ENCODE measurements at places on chromosomes 6 and 20.

DNA sequence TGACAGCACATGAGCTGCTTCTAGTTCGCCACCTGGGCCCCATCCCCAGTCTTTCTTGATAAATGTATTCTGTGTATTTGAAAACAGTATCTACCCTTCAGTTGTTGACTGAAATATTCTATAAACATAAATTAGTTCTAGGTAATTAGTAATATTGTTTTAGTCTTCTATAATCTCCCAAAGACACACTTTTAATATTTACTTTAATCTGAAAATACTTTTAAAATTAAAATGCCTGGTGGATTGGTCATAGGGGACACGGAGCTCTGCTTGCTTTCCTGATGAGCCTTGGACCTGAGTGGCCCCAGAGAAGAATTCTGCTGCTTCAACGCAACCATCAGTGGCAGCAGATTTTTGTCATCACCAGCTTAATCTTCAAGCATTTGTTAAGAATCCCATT lies 234.5 kb downstream of the THBS2 start:
- no peak for DNase-seq

GRCh38 chr6:100257793-100258395 lies 206.8 kb downstream of the SIM1 start:
- no peak for DNase-seq

- DNase-seq, result no peak
Observed at GRCh38 chr6:161837854-161838253, 564.0 kb upstream of the AGPAT4 start.

- no peak for DNase-seq
Observed at GRCh38 chr6:15553736-15554294, 109.0 kb downstream of the DTNBP1 start.

GRCh38 chr6:117440706-117441525 lies 15.2 kb upstream of the ROS1 start:
- no peak for DNase-seq

DNA sequence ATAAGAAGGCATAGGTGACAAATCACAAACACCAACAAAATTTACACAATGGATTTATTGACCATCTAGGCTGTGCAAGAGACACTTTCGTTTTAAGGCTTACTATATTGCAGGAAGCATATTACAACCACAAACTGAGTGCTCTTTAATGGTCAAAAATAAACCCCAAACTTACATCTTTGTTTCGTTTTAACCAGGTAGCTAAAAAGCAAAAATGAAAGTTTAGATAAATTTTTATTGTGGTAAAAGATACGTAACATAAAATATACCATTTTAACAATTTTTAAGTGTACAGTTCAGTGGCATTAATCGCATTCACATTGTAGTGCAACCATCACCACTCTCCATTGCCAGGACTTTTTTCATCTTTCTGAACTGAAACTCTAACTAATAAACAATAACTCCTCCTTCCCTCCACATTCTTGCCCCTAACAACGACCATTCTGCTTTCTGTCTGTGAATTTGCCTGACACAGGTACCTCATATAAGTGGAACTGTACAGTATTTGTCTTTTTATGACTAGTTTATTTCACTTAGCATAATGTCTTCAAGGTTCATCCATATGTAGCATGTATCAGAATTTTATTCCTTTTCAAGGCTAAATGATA lies 32.3 kb upstream of the DUSP22 start:
- no peak for DNase-seq

- DNase-seq, result no peak
Observed at GRCh38 chr20:50838707-50839385, 44.0 kb downstream of the BCAS4 start.

DNA sequence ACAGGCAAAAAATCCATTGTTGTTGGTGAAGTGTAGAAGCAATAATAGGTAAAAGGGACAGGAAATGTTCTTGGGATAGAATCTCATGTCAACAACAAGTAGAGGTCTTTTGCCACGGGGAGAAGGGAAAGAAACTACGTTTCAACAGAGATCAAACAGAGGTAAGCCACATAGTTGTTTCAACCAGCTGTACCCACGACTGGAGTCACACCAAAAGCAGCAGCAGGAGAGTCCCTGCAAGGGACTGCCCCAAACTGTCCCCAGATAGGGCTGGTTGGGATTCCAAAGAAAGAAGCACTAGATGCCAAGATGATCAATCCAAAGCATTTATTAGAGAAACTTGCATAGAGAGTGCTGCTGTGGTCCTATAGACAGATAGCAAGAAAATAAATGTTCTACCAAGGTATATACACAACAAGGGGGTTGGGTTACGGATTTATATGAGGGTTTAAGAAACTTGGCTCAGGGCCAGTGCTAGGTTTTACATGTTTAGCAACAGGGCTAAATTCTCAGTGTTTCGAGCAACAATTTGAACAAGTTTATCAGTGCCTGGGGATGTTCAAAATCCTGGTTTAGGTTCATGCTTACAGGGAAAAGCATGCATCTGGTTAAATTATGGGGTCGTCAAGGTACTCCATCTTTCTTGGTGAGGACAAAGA lies 466.5 kb downstream of the MMUT start:
- DNase-seq, result no peak

DNA sequence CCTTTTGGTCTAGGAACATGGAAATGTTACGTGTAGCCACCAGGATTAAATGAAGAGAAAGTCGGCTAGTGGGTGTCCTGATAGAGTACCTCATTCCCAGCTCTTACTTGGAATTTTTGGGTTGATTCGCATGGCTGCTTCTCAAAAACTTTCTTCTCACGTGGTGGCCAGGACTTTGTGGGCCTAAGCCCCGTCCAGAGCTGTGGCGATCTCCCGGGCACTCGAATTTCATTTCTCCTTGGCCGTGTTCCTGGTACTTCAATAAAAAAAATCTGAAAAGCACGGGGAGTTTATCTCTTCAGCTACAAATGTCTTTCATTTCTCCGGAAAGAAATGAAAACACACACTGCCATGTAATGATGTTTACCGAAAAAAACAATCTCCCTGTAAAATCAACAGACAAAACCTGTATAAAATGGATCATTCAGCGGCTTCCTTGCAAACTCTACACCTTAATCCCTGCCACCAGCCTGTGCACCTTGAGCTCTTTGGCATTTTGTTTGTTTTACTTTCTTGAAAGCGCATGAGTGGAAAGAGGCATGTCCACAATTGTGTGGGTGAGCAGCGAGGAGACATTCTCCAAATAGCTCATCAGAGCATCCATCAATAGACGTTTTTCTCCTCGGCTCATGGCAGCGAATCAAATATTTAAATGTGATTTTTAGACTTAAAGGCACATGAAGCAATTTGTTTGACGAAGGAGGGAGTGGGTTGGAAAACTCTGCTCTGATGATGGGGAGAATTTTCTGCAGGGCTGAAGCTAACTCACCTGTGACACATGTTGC lies 173.1 kb downstream of the TFAP2C start:
- no peak for DNase-seq

DNA sequence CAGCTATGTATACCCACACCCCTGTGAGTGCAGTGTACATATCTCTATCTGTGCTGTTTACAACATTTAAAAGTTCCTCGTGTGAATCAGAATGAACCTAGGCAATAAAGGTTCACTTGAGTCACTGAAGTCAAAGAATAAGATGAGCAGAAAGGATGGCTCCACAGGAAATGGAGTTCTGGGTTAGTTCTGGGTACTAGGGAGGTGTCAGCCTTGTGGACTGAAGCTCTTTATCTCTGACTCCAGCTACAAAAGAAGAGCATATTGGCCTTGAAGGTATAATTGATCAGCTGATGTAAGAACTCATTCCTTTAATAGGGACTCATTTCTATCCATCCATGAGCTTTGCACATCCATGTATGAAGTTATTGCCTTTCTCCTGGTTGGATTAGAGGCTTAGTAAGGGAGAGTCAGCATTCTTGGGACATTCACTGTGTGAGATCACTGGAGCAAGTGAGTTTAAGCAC lies 73.9 kb upstream of the BACH2 start:
- no peak for DNase-seq

DNA sequence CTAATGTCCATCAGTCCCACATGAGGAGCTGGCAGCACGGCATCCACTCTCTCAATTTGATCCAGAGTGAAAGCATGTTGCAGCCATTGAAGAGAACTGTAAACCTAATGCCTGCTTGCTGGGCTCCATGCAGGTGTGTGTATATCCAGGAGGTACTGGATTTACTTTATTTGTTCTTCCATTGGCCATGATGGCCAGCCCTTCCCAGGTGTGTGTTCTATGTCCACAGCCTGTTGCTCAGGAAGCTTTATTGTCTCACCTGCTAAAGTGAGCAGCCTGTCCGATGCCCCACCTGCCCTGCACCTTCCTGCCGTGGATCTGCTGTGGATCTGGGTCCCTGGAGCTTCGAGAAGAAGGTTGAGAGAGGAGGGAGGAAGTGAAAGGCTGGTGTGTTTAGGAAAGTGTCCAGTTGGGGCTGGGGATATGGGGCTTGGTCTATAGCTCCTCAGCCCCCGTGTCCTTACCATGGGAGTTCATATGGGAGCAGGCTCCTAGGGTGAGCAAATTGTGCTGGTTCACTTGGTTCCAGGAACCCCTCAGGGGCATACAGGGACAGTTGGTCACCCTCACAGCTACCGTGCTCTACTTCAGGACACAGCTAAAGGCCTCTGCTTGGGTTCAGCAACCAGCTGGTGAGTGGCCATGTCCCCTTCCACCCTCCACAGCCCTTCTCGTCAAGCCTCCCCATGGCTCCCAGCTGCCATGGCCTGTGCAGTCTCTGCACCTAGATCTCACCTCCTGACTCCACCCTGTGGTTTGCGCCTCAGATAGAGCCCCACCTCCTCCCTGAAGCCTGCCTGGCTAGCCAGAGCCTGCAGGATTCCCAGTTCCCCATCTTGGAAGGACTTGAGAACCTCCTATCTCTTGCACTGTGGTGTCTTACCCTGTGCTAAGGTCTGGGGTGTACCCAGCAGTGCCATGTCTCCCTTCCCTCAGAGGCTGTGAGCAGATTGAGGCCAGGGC lies 12.7 kb downstream of the TREML2 start:
- no peak for DNase-seq

DNA sequence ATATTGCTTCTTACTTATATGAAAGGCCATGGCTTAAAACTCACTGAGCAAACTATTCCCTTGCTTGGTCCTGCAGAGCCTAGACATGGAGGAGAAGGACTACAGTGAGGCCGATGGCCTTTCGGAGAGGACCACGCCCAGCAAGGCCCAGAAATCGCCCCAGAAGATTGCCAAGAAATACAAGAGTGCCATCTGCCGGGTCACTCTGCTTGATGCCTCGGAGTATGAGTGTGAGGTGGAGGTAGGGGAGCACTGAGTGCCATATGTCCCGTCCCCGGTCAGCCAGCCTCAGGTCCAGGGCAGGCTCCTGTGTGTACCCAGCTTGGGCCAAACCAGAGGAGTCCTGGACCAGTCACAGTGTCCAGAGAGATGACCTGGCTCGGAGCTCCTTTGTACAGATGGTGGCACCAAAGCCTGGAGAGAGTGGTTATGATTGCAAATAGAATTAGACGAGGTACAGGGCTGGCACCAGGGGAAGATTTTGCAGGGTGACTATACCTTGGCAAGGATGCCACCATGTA lies 21.0 kb downstream of the EPB41L1 start:
- no peak for DNase-seq

DNA sequence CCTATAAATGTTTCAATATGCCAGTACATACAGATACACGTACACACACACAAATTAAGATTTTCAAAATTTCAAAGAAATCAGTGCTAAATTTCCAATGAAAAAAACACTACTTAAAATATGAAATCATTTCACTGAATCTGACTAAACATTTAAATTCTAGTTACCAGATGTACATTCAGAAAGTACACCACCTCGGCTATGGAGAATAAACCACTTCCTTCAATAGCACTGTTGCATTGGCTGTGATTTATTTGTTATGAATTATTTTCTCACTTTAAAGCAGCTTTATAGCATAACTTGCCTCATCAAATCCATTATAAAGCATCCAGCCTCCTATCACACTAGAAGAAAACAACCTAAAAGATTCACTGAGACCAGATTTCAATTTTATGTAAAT lies 36.6 kb downstream of the HBS1L start:
- DNase-seq, result no peak

DNA sequence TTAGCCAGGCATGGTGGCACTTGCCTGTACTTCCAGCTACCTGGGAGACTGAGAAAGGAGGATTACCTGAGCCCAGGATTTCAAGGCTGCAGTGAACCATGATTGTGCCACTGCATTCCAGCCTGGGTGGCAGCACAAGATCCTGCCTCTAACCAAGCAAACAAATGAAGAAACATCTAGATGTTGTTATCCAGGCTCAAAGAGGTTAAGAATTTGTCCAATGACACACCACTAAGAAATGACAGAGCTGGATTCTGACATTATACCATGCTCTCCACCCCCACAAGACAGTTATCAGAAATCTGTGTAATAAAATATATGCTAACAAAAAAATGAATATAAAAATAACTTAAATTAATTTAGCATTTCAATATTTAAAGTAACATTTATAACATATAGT lies 925.5 kb upstream of the SLC35B3 start:
- no peak for DNase-seq

DNA sequence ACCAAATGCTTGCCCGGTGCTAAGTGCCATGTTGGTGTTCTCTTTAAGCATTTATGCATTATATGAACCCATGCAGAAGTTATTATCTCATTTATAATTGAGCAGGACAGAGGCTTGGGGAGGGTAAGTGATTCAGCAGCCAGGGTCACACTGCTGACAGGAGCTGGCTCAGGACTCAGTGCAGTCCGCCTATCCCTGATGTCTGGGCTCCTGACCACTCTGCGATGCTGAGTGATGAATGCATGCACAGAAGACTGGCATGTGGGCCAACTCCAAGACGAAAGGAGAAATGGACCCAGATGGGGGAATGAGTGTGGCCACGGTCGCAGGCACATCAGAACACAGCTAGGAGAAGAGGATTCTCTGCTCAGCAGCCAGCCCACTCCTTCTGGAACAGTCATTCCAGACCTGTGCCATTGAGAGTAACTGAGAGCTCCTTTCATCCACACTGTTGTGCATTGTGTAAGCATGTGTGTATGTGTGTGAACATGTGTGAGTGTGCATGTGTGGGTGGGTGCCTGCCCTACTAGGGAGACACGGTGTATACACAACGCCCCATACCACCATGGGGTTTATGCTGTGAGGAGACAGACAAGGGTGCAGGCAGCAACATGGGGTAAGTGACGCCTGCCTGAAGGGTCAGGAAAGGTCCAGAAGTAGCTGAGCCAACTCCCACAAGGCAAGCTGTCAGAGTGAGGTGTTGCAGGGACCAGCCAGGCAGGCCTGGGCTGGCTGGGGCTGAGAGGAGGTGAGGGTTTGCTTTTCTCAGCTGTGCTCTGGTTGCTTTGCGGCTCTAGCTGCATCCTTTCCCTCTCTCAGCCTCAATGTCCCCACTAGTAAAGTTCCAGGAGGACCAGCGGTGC lies 97.8 kb upstream of the PMEPA1 start:
- DNase-seq, result no peak

- no peak for DNase-seq
Observed at GRCh38 chr20:47724396-47724795, 60.9 kb downstream of the SULF2 start.

DNA sequence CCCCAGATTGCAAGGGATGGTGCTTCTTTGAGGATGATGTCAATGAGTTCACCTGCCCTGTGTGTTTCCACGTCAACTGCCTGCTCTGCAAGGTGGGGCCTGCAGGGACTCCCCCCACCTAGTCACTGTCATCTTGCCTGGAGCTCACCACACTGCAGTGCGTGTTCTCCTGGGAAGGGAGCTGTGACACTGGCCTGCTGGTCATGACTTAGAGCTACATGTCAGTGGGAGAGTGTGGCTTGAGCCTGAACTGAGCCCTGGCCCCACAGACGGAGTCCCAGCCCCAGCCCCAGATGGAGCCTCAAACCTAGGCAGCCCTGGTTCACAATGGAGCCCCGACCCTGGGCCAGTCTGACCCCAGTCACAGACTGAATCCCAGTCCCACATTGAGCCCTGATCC lies 19.3 kb downstream of the RBCK1 start:
- no peak for DNase-seq

GRCh38 chr6:99603421-99604165 lies 3.0 kb upstream of the PRDM13 start:
- no peak for DNase-seq
